ENCODE measurements at places on chromosomes 4 and X.
A peak's percentile ranks its signal among the peaks of the same experiment; 100 is the strongest.

DNA sequence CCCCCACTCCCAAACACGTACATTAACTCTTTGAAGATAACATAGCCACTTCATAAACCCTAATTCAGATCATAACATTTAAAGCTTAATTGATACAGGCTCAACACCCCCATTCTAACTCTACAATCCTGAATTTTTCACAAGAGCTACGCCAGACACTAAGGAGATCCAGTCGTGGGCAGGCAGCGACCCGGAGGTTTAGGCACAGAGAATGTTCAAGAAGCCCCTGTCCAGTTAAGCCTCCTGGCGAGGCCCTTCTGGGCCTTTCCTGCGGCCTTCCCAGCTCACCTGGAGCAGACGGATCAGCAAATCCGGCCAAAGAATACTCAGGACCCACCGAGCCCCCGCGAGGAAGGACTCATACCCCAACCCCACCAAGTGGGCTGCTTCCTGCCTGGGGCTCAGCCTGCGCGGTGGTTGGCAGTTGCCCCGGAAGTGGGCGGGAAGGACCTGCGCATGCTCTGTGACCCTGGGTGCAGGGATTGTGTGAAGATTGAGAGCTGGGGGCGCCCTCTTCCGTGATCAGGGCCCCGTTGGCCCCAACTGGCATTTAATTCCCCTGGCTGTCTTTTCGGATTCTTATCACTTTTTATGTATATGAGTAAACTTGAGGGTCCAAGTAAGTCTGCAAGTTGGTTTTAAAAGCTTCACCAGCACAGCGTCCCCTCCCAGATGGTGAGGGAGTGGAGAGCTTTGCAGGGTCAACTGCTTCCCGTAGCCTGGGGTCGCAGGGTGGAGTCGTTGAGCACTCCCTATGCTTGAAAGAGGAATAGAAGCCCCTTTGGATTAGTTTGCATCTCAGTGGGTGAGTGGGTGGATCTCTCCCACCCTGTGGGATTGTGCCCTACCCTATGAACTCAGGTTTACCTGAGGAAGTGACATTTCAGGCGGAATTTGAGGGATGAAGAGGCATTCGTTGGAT is at the start of gene TRIM61:
TRIM61 (minus strand) TSS at position 415 of the 922 bp plus-strand sequence. CDS start 7,655 bp downstream, outside the sequence.
- peak; percentile 6 for DNase-seq

- DNase-seq: no peak
These were observed 94.2 kb downstream of the PPP3CA start for GRCh38 chr4:101253121-101253520.

- no peak for DNase-seq
These were observed 410.6 kb downstream of the HNRNPD start for GRCh38 chr4:81963015-81963762.

GRCh38 chr4:85986266-85986665 is 373.6 kb downstream of the MAPK10 start:
- DNase-seq: no peak

GRCh38 chr4:16067515-16067914 is 16.3 kb downstream of the PROM1 start:
- DNase-seq: no peak

DNA sequence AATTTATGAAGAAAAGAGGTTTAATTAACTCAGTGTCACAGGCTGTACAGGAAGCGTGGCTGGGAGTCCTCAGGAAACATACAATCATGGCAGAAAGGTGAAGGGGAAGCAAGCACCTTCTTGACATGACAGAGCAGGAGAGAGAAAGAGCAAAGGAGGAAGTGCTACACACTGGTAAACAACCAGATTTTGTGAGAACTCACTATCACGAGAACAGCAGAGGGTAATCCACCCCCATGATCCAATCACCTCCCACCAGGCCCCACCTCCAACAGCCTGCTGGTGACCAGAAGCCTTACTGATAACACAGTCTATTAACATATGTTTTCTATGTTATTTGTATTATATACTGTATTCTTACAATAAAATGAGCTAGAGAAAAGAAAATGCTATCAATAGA is 254.8 kb downstream of the PCDH10 start:
- no peak for DNase-seq

GRCh38 chr4:82223715-82224114 is 150.1 kb downstream of the HNRNPD start:
- DNase-seq: peak; percentile 4

DNA sequence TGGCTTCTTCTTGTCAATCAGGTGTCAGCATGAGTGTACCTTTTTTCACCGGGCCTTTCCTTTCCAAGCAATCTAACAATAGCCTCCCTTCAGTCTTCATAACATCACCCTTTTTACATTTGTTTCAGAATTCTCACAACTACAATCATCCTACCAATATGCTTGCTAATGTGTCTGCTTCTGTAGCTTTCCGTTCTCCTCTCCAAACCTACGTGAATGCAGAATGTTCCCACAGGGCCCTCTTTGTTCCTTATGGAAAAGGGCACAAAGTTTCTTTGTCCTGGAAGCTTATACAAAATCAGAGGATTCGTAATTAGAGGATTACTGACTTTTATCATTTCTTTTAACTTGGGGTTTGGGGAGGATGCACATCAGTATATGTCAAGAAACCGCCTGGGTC is 461.8 kb downstream of the CENPC start:
- no peak for DNase-seq

DNA sequence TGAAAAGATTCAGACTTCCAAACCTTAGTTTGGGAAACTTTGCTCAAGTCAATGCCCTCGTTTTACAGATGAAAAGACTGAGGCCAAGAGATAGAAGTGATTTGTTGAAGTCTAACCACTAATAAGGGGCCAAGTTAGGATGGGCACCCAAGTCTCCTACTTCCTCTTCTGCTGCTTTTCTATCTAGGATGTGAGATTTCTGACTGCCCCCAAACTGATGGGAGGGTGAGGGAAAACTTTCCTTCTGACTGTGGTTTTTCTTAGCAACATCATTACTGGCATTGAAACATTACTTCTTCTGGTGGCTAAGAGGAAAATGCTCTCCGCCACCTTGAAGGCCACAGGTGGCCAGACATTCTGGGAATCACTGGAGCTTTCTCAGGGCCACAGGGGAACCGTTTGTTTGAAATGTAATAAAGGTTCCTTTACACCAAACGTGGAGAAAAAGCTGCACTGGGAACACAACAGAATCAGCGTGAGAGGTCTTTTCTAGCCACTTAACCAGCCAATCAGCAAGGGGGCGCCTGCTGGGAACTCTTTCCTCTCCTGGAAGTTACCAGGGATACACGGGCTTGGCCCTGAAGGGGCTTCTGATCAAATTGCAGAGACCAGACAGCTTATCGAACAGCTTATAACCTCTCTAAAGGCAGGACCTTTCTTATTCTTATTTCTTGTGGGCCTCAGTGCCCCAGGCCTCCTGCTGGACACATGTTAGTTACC is 115.9 kb upstream of the TEX13D start:
- no peak for DNase-seq

- DNase-seq: no peak
These were observed 14.7 kb downstream of the RAB9A start for GRCh38 chrX:13703589-13703988.

DNA sequence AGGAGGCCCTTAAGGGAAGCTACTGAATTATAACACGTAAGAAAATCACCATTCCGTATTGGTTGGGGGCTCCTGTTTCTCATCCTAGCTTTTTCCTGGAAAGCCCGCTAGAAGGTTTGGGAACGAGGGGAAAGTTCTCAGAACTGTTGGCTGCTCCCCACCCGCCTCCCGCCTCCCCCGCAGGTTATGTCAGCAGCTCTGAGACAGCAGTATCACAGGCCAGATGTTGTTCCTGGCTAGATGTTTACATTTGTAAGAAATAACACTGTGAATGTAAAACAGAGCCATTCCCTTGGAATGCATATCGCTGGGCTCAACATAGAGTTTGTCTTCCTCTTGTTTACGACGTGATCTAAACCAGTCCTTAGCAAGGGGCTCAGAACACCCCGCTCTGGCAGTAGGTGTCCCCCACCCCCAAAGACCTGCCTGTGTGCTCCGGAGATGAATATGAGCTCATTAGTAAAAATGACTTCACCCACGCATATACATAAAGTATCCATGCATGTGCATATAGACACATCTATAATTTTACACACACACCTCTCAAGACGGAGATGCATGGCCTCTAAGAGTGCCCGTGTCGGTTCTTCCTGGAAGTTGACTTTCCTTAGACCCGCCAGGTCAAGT is 6.9 kb upstream of the MSANTD1 start:
- DNase-seq: no peak
